Thoracic aorta (tissue), 2 donors: ENCODE measurements at places on chromosomes 4 and X. TPM values are rescaled to one million over a fixed set of nuclear protein-coding genes. Genes with fewer than 3 reads are reported as not detected.

The HTN1 gene
- total RNA-seq, result not detected

The TCEAL6 gene
- not detected for total RNA-seq

The TGIF2LX gene
- total RNA-seq, result not detected

The GPAT3 gene
- 6.6 TPM for total RNA-seq

The SNX25 gene
- 31.3 TPM for total RNA-seq

The UNC5C gene
- total RNA-seq, result 10.0 TPM

GRCh38 chr4:127491571-127491970 is 141.2 kb upstream of the INTU start:
- H3K4me3 ChIP-seq, result no peak overlapping the region
- no peaks in the 10 kb centered on the region for H3K4me1 ChIP-seq
- H3K27ac ChIP-seq, result no peak overlapping the region
- no peaks in the 10 kb centered on the region for H3K27me3 ChIP-seq

GRCh38 chr4:48017108-48017571 is 568 bp downstream of the NIPAL1 start:
- DNase-seq, result peak; percentile 31
- no peak overlapping the region for H3K27ac ChIP-seq
- H3K36me3 ChIP-seq, result no peaks in the 10 kb centered on the region

DNA sequence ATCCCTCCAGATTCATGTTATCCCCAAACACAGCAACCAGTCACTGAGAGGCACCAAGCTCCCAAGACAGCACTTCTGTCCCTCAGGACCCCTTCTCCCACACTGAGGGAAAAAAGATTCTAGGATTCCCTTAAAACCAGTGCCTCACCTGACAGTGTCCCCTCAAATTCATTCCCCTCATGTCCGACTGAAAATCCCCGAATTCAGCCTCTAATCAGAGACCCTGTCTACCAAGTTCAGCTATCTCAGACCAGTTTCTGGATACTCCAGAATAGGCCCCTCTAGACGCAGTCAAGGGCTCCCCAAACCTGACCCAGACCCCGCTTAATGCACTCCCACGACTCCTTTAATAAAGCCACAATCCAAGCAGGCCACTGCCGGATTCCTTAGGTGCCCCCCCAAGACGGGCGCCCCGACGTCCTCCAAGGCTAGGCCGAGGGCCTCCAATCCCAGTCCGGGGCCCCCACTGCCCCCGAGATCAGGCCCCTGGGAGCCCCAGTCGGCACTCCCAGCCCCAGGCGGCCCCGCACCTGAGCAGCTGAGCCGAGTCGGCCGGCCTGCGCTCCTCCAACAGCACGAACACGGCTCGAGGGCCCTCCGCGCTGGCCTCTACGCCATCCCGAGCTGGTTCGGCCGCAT is 457 bp downstream of the TFE3 start:
- H3K27ac ChIP-seq, result peak overlapping the region; percentile 99
- DNase-seq, result no peak
- H3K27me3 ChIP-seq, result no peaks in the 10 kb centered on the region
- H3K36me3 ChIP-seq, result peaks cover 17% of the 10 kb centered on the region

- no peaks in the 10 kb centered on the region for H3K27me3 ChIP-seq
- H3K27ac ChIP-seq, result no peak overlapping the region
- no peak overlapping the region for H3K4me3 ChIP-seq
- H3K4me1 ChIP-seq, result no peaks in the 10 kb centered on the region
Observed at GRCh38 chr4:110950731-110951130, 327.9 kb upstream of the PITX2 start.

- no peak for DNase-seq
- no peaks in the 10 kb centered on the region for H3K4me1 ChIP-seq
- no peaks in the 10 kb centered on the region for H3K36me3 ChIP-seq
- no peak overlapping the region for H3K4me3 ChIP-seq
Observed at GRCh38 chrX:135264206-135264605, 12.3 kb downstream of the ETDA start.

DNA sequence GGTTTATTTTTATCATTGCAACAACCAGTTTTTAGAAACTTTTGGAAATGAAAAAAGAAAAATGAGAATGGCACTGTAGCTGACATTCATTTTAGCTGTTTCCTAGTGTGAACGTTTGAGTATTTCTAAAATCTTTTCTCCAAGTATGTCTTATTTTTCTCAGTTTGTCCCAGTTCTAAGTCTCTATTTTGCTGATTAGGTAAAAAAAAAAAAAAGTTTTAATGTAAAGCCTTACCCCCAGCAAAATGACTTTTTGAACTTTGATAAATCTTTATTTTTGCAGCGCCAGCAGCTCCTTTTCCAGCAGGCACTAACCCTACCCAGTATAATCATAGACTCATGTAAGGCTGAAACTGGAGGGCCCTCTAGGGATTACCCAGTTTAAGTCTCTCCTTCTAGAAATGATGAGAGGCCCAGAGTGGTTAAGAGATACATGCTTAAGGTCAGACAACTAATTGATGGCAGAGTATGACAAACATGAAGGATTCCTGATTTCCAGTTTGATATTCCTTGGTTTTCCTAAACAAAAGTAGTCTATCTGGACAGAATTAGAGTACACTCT is 84.3 kb upstream of the SLC4A4 start:
- H3K4me1 ChIP-seq, result peaks cover 4% of the 10 kb centered on the region
- no peak for DNase-seq
- no peaks in the 10 kb centered on the region for H3K27me3 ChIP-seq
- H3K36me3 ChIP-seq, result no peaks in the 10 kb centered on the region
- H3K27ac ChIP-seq, result no peak overlapping the region

DNA sequence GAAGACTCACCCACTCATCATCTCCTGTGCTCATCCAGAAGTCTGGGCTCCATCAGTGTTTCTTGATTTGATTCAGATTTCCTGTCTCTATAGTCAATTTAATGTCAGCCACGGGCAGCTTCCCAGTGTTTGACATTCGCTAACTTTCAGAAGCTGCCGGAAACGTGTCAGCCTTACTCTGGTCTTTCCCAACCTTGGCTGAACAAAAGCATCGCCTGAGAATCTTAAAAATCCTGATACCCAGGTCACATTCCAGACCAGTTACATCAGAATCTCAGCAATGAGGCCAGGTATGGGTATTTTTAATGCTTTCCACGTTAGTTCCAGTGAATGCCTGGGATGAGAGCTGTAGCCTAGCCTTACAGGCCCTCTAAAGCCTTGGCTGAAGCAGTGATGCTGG is 233.8 kb downstream of the FRMPD4 start:
- no peaks in the 10 kb centered on the region for H3K27me3 ChIP-seq
- H3K27ac ChIP-seq, result no peak overlapping the region
- no peak for DNase-seq
- H3K4me1 ChIP-seq, result no peaks in the 10 kb centered on the region
- H3K36me3 ChIP-seq, result no peaks in the 10 kb centered on the region

- H3K27ac ChIP-seq, result no peak overlapping the region
- no peaks in the 10 kb centered on the region for H3K27me3 ChIP-seq
- no peak for DNase-seq
- no peak overlapping the region for H3K4me3 ChIP-seq
- H3K4me1 ChIP-seq, result peaks cover 15% of the 10 kb centered on the region
Observed at GRCh38 chr4:141352331-141352730, 131.6 kb downstream of the ZNF330 start.

DNA sequence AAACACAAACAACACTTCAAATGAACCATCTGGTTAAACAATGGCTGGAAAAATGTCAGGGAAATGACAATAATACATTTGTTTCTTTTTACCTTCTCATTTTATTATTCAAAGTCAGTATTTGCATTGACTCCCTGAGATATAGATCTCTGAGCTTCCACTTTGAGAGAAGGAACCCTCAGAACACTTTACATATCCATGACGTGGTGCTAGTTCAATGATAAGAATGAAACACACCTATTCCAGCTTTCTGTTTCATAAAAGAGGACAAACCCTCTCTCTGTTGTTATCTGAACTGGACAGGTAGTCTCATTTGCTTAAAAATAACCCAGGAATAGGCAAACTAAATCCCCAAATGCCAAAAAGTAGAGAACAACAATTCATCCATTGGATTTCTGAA is 65.3 kb upstream of the CCSER1 start:
- H3K4me3 ChIP-seq, result no peak overlapping the region
- H3K27ac ChIP-seq, result no peak overlapping the region
- DNase-seq, result no peak
- no peaks in the 10 kb centered on the region for H3K36me3 ChIP-seq

- no peaks in the 10 kb centered on the region for H3K36me3 ChIP-seq
- H3K4me1 ChIP-seq, result no peaks in the 10 kb centered on the region
- H3K27ac ChIP-seq, result no peak overlapping the region
Observed at GRCh38 chr4:15173251-15173650, 171.0 kb downstream of the CPEB2 start.

DNA sequence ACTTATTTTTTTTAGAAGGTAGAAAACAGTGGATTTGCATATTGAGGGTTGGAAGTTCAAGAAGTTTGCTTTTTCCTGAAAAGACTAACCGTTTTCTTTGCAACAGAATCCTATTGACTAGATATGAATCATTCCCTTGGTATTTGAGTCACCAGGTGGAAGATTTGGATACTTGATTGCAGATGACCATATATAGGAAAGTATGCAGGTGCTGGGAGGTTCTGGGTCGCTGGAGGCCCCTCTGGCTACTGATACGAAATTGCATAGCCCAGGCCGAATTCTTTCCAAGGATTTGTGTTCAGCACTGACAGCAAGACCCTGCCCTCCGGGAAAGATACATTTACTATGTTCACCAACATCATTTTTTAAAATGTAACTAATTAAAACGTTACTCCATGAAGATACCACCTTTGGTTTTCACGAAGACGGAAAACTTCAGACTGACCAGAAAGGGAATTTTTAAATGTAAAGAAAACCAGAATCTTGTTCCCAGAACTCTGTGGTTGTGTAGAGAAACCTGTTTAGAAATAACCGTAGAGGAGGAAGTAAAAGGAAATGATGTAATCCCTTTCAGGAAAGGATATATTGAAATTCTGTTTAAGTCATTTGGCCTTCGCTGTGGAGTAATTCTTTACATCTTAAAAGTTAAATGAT is 946 bp downstream of the ANXA3 start:
- no peak for DNase-seq
- peaks cover 13% of the 10 kb centered on the region for H3K4me1 ChIP-seq
- H3K27ac ChIP-seq, result peak overlapping the region; percentile 41
- peak overlapping the region; percentile 78 for H3K4me3 ChIP-seq

DNA sequence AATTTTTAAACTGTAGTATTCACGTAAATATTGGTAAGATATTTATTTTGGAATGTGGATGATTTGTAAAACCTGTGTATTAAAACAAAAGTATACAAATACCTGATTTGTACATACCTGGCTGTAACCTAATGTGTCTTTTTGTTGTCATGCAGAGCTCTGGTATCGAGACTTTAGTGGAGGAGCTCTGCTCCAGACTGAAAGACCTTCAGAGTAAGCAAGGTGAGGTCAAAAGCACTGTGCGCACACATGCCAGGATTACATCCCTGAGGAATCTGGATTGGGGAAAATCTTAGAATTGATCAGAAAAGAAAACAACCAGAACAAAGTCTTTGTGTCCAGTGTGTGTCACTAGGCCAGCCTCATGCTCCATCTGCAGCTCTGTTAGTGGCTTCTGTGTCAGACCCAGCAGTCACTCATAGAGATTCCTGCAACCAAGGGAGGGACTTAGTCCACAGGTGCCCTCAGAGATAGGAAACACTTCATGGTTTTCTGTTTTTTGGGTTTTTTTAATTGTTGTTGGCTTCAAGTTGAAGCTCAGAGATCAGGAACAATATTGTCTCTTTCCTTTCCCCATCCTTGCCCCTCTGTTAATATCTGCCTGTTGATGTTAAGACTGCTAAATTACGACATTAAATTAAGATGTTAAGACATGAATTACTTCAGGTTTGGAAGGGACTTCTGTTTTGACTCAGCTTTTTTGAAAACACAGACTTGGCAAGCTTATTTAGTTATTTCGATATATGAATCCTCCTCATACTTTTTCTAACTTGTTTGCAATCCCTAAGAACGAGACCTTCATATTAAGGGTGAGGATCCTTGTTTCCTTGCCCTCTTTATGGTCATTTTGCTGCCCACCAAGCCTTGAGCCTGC is 52.4 kb upstream of the TBC1D14 start:
- H3K36me3 ChIP-seq, result peaks cover 22% of the 10 kb centered on the region
- H3K4me3 ChIP-seq, result no peak overlapping the region
- H3K27ac ChIP-seq, result peak overlapping the region; percentile 9
- no peaks in the 10 kb centered on the region for H3K27me3 ChIP-seq
- H3K4me1 ChIP-seq, result peaks cover 6% of the 10 kb centered on the region

DNA sequence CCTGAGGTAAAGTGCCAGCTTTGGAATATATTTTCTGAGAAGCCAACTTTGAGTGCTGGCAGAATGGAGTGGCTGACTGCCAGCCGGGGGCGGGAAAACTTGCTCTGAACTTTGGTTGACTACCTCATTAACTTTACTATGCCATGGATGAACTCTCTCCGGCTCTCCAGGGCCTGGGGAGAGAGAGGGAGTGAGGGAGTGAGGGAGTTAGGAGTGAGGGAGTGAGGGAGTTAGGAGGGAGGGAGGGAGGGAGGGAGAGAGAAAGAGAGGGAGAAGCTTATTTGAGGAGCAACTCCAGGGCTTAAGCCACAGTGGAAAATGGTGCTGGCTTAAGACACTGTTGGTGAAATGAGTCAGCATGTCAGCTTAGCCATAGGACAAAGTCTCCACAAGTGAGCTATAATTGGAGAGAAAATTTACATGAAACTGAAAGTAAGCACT is 280.9 kb upstream of the RPS6KA3 start:
- no peaks in the 10 kb centered on the region for H3K4me1 ChIP-seq
- no peaks in the 10 kb centered on the region for H3K27me3 ChIP-seq
- peak overlapping the region; percentile 23 for H3K4me3 ChIP-seq
- H3K27ac ChIP-seq, result peak overlapping the region; percentile 65
- peak; percentile 9 for DNase-seq
- no peaks in the 10 kb centered on the region for H3K36me3 ChIP-seq

- no peak overlapping the region for H3K4me3 ChIP-seq
- H3K27me3 ChIP-seq, result no peaks in the 10 kb centered on the region
- peaks cover 5% of the 10 kb centered on the region for H3K4me1 ChIP-seq
- no peaks in the 10 kb centered on the region for H3K36me3 ChIP-seq
- no peak for DNase-seq
- H3K27ac ChIP-seq, result no peak overlapping the region
Observed at GRCh38 chrX:101386542-101386885, 523 bp upstream of the BTK start.
